HAP-1 (cell line): ENCODE measurements at places on chromosomes 2 and 18.

- DNase-seq, result no peak
These were observed 50.0 kb upstream of the RFX8 start for GRCh38 chr2:101524806-101525430.

DNA sequence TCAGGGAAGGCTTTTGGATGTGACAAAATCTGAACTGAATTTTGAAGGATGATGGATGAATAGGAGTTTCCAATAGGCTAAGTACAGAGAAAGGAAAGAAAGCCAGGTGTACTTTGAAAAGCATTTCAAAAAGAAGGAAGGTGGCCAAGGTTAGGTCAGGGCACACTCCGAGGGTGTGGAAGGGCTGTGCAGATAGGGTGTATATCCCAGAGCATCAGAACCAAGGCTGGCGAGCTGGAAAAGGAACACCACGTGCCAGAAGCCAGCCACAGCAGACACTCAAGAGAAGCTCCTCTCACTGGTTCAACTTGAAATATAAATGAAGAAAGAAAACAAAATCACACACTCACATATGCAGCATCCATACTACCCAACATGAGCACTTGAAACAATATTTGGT is 51.0 kb downstream of the RPL31 start:
- DNase-seq, result no peak

DNA sequence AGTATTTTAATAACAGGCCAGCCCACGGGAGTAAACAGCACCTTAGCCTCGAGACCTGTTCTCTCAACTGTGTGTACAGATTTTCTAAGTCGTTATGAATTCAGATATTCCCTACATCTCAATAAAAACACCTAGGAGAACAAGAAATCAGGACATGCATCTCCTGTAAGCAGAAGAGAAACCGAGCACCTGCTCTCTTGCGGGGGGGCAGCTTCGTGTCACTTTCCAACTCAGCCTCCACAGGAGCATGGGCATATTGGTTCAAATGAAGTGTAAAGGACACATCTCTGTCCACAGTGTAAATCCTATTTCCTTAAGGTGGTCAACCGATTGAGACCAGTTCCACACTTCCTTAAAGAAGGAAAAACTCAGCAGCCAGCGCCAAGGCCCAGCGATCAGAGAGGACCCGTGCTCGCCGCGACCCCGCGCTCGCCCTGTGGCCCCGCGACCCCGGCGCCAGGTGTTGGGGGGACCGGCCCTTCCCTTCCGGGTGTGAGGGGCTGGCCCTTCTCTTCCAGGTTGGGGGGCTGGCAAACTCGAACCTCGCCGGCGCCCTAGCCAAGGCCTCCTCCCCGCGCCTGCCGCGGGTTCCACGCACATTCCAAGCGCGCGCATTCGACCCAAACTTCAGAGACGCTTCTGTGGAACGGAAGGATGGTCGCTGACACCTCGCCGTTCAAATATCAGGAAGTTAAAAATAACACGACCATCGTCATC is 652 bp downstream of the SH3YL1 start:
- DNase-seq, result no peak

- DNase-seq, result no peak
These were observed 449.1 kb downstream of the PIK3C3 start for GRCh38 chr18:42404151-42404550.

GRCh38 chr2:647691-648231 is 29.4 kb downstream of the TMEM18 start:
- DNase-seq, result no peak

GRCh38 chr2:206718296-206718695 is at the start of gene DYTN:
Gene DYTN (minus strand): TSS chr2:206718396. CDS start chr2:206718279, 117 bp downstream.
- DNase-seq, result no peak

GRCh38 chr2:218325566-218326160 is 31.0 kb upstream of the CATIP start:
- peak; percentile 34 for DNase-seq

GRCh38 chr2:183222751-183223150 is 98.5 kb downstream of the NUP35 start:
- no peak for DNase-seq

- DNase-seq, result no peak
These were observed 44.2 kb upstream of the STAT4 start for GRCh38 chr2:191195021-191195420.

DNA sequence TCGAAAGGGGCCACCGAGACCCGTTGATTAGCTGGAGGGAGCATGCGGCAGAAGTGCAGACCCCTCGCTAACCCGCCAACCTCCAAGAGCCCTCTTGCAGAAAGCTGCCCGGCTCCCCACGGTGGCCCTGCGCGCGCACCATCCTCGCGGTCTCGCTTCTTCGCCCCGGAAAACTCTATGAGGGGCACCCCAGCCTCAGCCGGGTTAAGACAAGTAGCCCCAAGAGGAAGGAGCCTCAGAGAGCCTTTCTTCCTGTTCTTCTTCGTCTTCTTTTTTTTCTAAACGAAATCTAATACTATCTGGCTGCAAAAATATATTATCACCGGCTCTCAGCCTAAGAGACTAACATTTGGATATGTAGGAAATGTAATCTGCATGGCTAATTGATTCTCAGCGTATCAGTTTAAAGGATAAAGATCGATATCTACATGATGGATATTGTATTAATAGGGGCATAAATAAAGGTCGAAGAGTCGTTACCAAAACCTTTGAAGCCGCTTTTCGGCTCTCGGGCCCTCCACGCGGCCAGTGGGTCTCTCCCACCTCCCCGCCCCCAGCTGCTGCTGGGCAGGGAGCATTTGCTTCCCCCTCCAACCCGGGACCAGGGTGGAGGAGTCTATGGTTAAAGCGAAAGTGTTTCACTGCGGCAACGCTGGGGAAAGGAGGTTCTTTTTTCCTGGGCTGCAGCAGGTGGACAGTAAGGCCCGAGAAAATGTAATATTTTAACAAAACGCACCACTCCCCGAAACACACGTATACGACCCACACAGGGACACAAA is 6.1 kb upstream of the PAX3 start:
- DNase-seq, result no peak

GRCh38 chr2:58466804-58467203 is 225.7 kb upstream of the FANCL start:
- DNase-seq, result no peak

- DNase-seq, result no peak
These were observed 13.9 kb downstream of the CLASP1 start for GRCh38 chr2:121635371-121635770.

GRCh38 chr18:57759650-57760049 is 43.5 kb downstream of the ATP8B1 start:
- no peak for DNase-seq

DNA sequence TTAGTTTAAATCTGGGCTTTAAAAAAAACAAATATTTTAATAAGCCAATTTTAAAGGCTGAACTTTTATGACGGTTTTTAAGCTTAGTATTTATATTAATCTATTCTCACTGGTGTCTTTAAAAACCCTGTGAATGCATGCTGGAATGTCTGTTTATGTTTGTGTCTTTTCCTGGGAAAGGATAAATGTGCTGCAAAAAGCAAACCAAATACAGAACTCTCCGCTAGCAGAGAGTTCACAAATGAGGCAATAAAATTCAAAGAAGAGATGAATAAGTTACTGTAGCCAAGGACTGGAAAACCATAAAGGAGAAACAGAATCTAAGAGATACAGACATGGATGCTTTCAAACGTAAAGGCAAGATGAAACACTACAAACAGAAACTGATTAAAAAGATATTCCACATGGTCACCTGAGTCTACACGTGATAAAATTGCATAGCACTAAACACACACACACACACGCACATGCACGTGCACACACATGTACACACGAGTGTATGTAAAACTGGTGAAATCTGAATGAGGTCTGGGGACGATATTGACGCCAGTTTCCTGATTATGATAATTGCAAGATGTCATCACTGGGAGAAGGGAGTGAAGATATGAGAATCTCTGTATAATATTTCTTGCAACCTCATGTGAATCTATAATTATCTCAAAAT is 4.5 kb downstream of the TWIST2 start:
- DNase-seq, result no peak

- DNase-seq, result peak; percentile 62
These were observed 457.0 kb upstream of the HNMT start for GRCh38 chr2:137507237-137507636.

GRCh38 chr18:54052259-54052658 is 172.2 kb downstream of the MBD2 start:
- DNase-seq, result no peak

GRCh38 chr2:101256316-101256715 is 3.6 kb downstream of the CNOT11 start:
- no peak for DNase-seq

- DNase-seq, result no peak
These were observed 92.7 kb downstream of the CSRNP3 start for GRCh38 chr2:165562233-165562632.

DNA sequence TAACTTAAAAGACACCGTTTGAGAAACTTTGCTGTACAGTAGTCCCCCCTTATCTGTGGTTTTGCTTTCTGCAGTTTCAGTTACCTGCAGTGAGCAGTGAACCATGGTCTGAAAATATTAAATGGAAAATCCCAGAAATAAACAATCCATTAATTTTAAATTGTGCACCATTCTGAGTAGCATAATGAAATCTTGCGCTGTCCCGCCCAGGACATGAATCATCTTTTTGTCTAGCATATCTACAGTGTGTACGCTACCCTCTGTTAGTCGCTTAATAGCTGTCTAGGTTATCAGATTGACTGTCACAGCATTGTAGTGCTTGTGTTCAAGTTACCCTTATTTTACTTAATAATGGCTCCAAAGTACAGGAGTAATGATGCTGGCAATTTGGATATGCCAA is 6.1 kb downstream of the ARPC2 start:
- DNase-seq, result no peak

- no peak for DNase-seq
These were observed 188.2 kb downstream of the ZFP36L2 start for GRCh38 chr2:43038034-43038695.

DNA sequence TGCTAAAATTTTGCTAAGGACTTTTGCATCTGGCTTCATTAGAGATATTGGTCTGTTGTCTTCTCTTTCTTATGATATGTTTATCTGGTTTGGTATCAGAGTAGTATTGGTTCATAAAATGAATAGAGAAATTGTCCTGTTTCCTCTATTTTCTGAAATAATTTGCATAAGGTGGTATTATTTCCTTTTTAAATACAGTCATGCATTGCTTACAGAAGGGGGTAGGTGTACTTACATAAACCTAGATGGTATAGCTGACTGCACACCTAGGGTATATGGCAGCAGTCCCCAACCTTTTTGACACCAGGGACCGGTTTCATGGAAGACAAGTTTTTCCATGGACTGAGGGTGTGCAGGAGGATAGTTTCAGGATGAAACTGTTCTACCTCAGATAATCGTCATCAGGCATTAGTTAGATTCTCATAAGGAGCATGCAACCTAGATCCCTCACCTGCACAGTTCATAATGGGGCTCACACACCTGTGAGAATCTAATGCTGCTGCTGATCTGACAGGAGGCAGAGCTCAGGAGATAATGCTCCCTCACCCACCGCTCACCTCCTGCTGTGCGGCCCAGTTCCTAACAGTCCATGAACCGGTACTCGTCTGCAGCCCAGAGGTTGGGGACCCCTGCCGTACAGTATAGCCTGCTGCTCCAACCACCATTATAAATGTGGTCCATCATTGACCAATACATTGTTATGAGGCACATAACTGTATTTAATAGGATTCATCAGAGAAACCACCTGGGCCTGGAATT is 189.2 kb downstream of the FAM210A start:
- DNase-seq, result no peak

DNA sequence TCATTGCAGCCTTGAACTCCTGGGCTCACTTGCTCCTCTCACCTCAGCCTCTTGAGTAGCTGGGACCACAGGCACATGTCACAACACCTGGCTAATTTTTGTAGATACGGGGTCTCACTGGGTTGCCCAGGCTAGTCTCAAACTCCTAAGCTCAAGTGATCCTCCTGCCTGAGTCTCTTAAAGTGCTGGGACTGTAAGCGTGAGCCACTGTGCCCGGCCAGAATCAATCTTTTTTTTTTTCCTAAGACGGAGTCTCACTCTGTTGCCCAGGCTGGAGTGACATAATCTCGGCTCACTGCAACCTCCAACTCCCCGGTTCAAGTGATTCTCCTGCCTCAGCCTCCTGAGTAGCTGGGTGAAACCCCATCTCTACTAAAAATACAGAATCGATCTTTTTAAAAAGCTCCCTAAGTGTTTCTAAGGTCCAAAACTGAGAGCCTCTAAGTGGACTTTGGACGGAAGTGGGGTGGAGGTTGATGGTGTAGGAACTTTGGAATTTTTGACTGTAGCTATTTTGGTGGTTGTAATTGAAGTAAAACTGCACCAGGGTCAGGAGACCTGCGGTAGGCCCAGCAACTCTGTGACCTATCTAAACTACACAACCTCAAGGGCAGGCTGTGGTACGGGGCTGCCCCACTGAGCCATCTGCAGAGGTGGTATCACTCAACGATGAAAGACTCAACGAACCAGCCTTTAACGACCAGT is 82.9 kb downstream of the POLR1A start:
- DNase-seq, result no peak

- DNase-seq, result no peak
These were observed 644.3 kb downstream of the CBLN2 start for GRCh38 chr18:71899707-71900472.

- DNase-seq, result no peak
These were observed 10.5 kb downstream of the ACVR2A start for GRCh38 chr2:147855316-147855715.

DNA sequence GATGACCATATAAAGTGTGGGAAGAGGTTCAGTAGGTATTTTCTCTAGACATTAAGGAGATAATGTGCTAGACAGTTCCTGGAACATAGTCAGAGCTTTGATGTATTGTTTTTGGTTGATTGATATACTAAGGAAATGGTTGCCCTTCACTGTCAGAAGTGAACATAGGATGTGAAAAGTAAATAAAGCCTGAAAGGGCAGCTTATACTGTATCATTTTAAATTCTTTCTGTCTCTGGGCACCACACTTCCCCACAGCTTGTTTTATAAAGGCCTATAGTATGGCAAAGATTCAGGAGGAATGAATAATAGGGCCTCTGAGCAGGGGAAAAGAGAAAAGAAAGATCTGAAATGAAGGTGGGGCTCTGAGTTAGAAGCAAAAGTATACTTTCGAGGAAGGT is 72.7 kb upstream of the ITPRID2 start:
- DNase-seq, result no peak

DNA sequence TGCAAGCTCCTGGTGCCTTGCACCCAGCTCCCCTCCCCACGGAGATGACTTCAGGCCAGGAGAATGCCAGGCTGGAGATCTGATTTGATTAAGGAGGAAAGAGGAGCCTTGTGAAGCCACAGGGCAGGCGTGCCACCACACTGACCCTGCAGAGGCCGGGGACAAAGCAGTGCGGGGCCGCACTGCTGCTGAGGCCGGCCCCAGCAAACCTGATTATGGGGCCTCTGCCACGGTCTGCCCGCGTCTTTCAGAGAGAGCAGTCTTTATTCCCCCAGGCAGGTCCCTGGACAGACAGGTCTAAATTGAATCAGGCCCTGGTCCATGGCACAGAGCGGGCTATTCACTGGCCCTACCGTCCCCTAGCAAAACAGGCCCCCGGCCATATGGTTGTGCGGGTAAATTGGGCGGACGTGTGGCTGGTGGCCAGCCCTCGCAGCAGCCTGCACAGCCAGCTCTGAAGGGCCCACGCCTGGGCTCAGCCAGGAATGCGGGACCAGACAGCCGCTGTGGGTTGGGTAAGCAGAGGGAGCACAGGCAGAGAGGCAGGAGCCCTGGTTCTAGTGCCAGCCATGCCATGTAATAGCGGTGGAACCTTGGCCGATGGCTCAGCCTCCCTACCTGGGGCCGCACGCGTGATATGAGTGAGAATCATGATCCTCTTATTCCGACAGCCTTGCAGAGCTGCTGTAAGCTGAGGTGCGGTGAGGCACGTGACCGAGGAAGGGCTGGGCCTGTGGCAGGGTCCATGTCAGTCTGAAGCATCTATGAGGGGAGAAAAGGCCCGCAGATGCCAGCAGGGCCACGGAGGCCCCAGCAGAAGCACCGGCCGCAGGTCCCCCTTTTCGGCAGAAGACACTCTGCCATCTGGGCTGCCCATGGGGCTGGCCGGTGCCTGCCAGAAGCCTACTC is 97.3 kb upstream of the MYCN start:
- DNase-seq, result no peak
